ENCODE measurements at places on chromosomes 4 and X.

GRCh38 chr4:13483136-13483767 lies 888 bp downstream of the RAB28 start:
- no peak for DNase-seq

GRCh38 chr4:76558396-76559235 lies 123.6 kb downstream of the SHROOM3 start:
- DNase-seq = no peak

DNA sequence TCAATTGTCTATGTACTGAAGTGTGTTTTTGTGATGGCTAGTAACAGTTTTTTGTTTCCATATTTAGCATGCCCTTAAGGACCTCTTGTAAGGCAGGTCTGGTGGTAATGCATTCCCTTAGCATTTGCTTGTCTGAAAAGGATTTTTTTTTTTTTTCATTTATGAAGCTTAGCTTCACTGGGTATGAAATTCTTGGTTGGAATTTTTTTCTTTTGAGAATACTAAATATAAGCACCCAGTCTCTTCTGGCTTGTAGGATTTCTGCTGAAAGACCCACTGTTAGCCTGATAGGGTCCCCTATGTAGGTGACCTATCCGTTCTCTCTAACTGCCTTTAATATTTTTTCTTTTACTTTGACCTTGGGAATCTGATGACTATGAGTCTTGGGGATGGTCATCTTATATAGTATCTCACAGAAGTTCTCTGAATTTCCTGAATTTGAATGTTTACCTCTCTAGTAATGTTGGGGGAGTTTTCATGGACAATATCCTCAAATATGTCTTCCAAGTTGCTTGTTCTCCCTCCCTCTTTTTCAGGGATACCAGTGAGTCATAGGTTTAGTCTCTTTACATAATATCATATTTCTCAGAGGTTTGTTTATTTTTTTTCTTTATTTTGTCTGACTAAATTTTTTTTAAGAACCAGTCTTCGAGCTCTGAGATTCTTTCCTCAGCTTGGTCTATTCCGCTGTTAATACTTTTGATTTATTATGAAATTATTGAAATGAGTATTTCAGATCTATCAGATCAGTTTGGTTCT lies 157.1 kb upstream of the PGRMC2 start:
- DNase-seq = no peak

- no peak for DNase-seq
These were observed 114.3 kb downstream of the DCK start for GRCh38 chr4:71107726-71108125.

DNA sequence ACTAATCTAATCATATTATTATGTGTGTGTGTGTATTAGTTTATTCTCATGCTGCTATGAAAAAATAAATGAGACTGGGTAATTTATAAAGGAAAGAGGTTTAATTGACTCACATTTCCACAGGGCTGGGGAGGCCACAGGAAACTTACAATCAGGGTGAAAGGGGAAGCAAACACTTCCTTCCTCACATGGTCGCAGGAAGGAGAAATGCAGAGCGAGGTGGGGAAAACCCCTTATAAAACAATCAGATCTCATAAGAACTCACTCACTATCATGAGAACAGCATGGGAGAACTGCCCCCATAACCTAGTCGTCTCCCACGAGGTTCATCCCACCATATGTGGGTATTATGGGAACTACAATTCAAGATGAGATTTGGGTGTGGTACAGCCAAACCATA lies 190.9 kb upstream of the TAPT1 start:
- DNase-seq = no peak

GRCh38 chr4:168162604-168163003 lies 70.3 kb downstream of the ANXA10 start:
- DNase-seq = no peak

GRCh38 chr4:23070848-23071570 lies 378.3 kb downstream of the GBA3 start:
- DNase-seq = no peak

- no peak for DNase-seq
These were observed 56.6 kb upstream of the BCOR start for GRCh38 chrX:40154250-40154852.

- no peak for DNase-seq
These were observed 2.3 kb downstream of the CLCN4 start for GRCh38 chrX:10159145-10159468.

- no peak for DNase-seq
These were observed 85.3 kb downstream of the REELD1 start for GRCh38 chr4:146299607-146300006.

- no peak for DNase-seq
These were observed 5.9 kb downstream of the TSR2 start for GRCh38 chrX:54446084-54446483.

DNA sequence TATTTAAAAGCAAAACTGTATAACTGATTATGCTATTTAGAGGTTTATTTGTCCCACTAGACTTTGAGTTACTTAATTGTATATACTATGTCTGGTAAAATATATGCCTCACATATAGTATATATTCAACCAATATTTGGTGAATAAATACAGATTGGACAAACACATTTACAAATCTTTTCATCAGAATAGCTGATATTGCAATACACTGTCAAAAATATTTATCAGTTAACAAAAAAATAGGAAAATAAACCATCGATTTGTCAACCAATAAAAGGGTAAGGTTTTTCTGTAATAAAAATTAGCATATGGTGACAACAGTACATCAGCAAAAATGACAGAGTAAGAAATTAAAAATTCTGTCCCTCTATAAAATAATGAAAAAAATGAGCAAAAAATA lies 889.9 kb upstream of the INTU start:
- DNase-seq = no peak

DNA sequence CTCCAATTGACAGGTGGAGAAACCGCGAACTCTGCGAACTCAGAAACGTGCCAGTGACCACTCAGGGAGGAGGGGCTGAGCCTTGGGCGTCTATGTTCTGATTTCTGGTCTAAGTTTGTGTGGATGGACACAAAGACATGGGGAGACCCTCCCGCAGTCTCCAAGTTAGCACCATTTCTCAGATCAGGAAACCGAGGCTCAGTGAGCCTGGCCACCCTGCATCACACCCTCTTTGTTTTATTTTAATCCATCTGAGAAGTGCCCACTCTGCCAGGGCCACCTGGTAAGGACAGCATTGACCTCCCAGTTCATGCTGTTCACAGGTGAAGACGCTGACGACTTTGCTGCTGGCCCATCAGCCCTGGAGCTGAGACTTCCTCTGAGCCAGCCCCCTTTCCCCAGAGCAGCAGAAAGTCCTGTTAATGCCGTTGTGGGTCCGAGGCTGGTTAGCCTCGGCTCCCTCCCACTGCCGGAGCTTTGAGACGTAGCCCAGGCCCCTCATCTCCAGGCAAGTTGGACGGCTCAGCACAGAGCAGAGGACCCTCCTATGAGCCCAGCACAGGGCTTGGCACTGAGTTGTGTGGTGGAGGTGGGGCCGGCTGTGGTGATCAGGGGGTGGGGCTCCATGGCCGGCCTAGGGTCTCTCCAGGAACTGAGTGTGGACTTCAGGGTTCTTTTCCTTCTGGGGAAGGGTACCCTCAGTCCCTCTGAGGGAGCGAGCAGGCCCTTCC lies 43.7 kb downstream of the PSAPL1 start:
- no peak for DNase-seq

DNA sequence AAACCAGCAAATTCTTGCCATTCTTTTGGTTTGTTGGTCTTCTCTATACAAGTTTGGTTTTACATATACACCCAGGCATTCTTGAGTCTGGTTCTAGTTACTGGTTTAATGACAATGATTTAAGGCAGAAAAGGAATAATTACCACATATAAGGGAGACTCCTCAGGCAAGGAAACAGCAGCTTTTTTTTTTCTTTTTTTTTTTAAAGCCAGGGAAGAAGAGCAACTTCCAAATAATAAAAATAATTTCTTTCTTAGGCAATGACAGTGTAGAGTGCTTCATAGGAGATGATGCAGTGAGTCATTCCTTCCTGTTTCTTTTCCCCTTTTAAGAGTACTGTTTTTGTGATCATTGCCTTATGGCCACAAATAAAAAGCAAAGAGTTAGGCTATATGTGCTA lies 289.7 kb downstream of the DKK2 start:
- DNase-seq = no peak

DNA sequence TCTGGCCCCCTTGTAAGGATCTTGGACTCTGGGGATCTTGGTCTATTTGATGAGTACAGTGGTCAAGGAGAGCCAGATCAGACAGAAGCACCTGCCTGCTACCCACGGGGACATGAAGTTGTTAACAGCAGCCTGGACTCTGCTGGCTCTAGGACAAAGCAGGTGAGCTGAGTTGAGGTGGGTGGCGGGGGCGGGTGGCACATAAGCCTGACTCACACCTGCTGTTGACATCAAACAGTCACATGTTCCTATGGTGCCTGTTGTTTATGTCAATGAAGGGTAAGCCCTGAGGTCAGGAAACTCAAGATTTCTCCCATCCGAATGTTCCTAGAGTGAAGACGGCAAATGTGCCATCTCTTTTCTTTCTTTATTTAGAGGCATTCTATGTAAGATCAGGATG lies 50.1 kb upstream of the CLNK start:
- DNase-seq = no peak

DNA sequence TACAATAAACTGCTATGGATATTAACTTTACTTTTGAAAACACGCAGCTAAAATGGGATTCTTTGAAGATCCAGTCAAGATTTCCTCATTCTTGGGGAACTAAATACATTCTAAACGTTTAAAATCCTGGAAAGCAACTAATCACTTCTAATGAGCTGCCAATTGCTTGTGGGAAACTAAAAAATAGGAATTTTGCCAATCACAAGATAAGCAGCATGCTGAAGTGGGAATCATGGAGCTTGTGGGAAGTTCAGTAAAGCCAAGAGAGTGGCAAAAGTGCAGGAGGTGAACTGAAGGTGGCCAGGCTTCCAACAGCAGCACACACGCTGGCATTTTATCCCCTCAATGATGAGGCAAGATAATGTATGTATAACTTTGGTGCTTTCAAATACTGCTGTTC lies 133.0 kb downstream of the GPC3 start:
- no peak for DNase-seq

Data from stimulated activated CD8-positive, alpha-beta memory T cell treated with anti-CD3 and anti-CD28 coated beads, Interleukin-2, amount 100 ng/mL, for 1 hour (primary cell).